MV-4-11 (cell line): ENCODE measurements at places on chromosomes 4 and X.
A peak's percentile ranks its signal among the peaks of the same experiment; 100 is the strongest.

DNA sequence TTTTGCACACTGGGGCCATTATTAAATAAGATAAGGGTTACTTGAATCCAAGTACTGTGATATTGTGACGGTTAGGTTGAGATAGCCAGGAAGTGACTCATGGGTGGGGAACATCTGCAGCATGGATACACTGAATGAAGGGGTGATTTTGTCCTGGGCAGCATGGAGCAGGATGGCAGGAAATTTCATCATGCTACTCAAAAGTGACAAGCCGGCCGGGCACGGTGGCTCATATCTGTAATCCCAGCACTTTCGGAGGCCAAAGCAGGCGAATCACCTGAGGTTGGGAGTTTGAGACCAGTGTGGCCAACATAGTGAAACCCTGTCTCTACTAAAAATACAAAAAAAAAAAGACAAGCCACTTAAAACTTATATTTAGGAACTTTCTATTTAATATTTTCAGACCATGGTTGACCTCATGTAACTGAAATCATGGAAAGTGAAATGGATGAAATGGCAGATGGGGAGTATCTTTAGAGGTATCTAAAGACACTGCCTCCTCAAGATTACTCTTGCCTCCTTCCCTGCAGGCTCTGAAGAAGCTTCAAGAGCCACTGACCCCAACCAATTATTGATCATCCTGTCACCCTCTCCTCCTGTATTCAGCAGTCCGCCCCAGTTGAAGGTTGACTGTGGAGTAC lies 3.9 kb upstream of the TRIM60 start:
- no peak for DNase-seq

DNA sequence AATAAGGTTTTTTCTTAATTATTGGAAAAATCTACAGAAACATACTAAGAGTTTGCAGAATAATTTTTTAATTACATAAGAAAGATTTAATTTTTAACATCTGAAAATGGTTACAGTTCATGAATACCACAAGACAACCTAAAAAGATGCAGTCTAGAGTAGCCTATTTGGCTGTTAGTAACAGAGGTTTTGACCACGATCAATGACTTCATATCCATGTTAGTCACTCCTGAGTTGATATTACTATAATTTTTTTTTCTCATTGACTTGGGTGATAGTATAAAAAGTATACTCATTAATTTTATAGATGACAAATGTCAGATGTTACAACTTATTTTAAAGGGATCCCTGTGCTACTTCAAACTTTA lies 272.5 kb downstream of the DCTD start:
- no peak for DNase-seq

DNA sequence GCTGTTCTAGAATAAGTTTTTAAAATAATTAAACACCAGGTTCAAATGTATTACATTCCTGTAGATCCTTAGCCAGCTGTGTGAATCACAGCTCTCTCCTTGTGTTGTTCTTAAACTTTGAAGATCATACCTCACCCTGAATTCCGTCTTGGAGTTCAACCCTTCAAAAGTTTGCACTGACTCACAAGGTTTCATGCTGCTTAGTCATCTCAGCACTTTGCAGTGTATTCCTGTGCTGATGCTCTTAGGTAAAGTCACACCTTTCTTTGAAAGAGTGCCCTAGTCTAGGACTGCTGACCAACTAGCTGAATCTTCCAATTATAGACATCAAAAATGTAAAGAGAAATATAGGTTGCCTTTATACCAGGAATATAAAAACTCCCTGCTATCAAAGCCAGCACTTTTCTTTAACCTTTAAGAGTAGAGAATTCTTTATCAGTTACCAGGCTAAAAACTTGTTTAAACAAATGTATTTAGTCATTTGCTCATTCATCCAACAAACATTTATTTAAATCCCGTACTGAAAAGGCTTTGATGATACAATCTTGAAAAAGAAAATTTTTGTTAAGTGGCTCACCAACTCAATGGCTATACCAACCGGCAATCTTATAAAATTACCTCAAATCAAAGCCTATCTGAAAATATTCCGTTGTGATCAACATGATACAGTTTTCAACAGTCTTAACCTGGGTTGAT lies 169.7 kb downstream of the RAP1GDS1 start:
- no peak for DNase-seq

DNA sequence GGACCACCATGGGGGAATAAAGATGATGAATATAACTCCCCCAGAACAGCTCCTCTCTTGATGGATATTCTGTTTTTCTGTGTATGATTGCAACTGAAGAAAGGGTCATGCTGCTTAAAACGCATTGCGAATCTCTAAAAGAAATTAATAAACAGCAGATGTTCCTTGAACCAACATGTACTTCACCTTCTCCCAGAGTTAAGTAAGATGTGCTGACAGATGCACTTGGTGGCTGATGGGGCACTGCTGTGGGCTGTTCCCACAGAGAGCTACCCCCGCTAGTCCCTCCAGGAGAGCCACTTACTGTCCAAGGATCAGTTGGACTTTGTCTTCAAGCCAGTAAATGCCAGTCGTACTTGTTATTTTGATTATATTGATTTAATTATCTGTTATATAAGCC lies 26.3 kb upstream of the C4orf54 start:
- no peak for DNase-seq

- no peak for DNase-seq
Measured at GRCh38 chr4:71553605-71554004, 214.8 kb downstream of the SLC4A4 start.

DNA sequence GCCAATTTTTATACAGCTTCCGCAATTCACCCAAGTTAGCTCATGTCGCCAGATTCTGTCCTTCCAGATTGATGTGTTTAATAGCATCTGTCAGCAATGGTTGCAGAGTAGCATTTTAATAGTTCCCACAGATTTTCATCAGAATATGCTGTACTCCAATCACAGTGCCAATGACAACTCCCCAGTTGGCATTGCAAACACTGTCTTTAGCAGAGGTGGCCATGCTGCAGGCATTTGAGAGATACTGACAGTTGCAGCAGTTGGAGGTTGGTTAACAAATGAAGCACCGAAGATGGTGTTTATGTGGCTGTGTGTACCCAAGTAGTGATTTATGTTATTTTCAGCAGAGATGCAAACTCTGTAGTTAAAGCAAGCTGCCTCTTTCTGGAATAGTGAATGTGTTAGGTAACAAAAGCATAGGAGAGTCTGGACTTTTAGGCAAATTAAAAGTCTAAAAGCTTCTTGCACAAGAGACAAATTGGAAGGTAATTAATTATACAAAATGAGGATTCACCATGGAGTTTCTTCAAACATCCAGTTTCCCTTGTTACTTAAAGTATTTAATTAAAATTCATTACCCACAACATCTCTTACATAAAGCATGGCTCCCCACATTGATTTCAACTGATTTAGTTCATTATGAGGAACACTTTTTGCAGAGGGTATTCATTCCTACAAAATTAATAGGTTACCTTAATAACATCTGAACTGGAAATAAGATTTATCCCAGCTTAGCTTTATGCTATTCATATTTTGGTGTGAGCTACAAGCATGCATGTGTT lies 65.2 kb downstream of the PARM1 start:
- no peak for DNase-seq

- DNase-seq: no peak
Measured at GRCh38 chr4:122591196-122591595, 29.7 kb downstream of the IL21 start.

DNA sequence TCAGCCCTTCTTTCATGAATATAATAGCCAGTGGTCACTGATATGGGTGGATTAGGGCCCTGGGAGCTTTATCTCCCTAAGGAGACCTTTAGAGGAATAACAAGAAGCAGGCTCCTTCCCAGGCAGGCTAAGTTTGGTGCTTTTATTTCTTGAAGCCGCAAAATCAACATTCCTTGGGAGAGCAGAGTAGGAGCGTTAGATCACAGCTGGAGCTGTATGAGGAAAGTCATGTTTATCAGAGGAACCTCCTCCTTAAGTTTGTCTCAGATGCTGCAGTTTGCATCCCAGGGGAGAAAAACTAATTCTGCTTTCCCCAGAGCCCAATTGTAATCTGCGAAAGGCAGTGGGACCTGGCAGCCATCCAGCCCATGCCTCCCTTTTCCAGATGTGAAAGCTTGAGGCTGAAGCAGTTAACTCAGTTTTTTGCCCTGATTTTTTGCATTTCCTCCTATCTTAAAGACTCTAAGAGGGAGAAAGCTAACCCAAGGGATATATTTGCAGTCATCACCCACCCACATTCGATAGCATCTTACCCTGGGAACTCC lies 186.0 kb upstream of the FRMPD4 start:
- DNase-seq: no peak

- no peak for DNase-seq
Measured at GRCh38 chr4:165864271-165864670, 8.8 kb upstream of the TLL1 start.

- DNase-seq: no peak
Measured at GRCh38 chr4:170687751-170688150, 598.0 kb upstream of the AADAT start.

DNA sequence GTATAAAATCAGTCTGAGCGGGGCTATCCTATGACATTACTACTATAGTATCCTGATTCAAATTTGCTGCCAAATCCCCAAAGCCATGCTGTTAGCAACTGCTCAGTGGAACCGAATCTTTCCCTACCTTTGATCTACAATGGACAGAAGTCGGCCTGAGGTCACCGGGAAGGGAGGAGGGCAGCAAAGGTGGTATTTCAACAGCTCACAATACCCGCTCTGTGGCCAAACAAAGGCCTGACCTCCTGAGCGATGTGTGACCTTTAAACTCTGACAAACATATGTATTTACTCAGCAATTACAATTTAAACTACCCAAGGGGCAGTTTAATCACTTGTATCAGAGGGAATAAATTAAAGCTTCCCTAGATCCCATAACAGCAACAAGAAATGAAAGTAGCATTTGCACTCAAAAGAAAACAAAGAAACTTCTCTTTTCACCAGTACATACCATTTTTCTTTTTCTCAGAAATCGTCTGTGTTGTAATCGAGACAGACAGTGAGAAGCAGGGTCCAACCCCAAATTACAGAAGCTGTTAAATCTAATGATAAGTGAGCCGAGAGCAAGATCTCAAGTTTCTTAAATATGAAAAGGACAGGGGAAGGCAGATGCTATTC lies 11.6 kb upstream of the TMEM128 start:
- peak; percentile 83 for DNase-seq

GRCh38 chr4:155072417-155072816 lies 136.0 kb upstream of the NPY2R start:
- no peak for DNase-seq

GRCh38 chrX:109704563-109704962 lies 28.5 kb downstream of the ACSL4 start:
- DNase-seq: no peak

- no peak for DNase-seq
Measured at GRCh38 chr4:56099378-56099786, 150.6 kb downstream of the CEP135 start.

GRCh38 chr4:7626531-7626930 lies 191.8 kb upstream of the PSAPL1 start:
- DNase-seq: no peak

DNA sequence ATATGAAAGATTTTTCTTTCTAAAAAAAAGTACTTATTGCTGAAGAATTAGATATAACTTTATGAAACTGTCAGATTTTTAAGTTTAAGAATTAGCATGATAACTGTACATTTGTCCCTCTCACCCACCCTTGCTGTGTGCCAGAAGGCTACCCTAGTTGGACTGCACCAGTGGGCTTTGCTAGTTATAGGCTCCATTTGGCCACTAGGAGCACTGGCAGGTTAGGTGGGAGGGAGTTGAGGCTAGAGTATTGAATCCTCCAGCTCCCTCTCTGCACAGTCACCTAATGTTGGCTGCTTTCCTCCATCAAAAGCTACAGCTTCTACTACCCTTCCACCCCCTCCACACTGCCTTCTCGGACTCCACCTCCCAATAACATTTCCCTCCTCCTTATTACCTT lies 84.2 kb downstream of the TASL start:
- DNase-seq: no peak

DNA sequence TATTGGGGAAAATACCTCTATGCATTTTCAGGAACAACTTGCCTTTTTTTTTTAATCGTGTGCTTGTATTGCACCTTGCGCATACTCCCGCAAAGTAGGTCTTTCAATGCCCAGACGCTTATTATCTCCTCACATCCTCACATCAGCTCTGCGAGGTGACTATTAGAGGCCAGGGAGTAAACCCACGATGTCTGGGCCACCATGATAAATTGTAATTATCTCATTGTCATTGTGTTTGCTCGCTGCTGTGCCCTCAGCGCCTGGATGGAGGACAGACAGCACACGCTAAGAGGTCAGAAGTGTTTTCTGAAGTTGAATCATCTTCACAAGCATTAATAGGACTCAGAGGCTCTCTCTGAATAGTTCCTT lies 1.0 kb upstream of the RELL1 start:
- DNase-seq: no peak

DNA sequence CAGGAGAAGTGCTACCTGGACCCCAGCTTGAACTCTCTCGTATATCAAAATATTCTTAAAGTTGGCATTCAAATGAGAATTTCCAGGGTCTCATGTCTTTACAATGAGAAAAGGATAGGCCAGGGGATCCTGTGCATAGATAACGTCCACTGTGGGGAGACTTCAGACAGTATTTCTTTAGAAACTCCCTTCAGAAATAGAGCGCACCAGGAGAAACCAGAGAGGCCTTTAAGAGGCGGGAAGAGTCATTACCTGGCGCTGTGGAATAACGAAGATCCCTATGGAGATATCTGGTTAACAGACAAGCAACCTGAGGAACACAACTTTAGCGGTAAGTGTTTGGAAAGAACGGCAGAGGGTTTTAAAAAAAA lies 600 bp downstream of the RADX start:
- no peak for DNase-seq

DNA sequence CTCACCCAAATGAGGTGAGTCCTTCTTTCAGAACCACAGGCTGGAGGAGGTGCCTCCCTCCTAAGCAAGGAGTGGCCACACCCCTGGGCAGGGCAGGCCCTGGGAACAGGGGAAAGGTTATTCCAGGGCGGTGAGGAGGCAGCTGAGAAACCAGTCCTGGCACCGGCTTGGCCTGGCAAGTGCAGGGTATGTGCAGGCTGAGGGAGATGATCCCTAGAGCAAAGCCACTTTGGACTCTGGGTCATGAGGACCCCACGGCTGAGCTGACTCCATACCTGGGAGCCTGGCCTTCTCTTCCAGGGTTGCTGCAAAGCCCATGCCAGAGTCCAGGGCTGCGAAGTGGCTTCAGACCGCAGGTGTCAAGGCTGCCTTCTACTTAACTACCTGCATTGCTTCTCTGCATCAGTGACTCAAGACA lies 49.5 kb upstream of the HELT start:
- no peak for DNase-seq

DNA sequence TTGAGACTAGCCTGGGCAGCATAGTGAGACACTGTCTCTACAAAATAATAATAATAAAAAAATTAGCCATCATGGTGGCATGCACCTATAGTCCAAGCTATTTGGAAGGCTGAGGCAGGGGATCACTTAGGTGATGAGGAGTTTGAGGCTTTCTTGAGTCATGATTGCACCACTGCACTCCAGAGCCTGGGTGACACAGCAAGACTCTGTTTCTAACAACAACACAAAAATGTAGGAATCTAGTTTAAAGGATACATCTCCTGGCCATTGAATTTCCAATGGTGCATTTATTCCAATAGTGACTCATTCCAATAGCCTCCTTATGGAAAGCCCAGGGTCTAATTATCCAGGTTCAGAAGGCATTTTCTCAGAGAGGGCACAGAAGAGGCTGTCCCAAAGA lies 21.9 kb upstream of the HERC6 start:
- no peak for DNase-seq
